Gastroesophageal sphincter (tissue), 4 donors: ENCODE measurements at places on chromosomes 5 and 9. TPM values are rescaled to one million over a fixed set of nuclear protein-coding genes. Genes with fewer than 3 reads are reported as not detected.

DNA sequence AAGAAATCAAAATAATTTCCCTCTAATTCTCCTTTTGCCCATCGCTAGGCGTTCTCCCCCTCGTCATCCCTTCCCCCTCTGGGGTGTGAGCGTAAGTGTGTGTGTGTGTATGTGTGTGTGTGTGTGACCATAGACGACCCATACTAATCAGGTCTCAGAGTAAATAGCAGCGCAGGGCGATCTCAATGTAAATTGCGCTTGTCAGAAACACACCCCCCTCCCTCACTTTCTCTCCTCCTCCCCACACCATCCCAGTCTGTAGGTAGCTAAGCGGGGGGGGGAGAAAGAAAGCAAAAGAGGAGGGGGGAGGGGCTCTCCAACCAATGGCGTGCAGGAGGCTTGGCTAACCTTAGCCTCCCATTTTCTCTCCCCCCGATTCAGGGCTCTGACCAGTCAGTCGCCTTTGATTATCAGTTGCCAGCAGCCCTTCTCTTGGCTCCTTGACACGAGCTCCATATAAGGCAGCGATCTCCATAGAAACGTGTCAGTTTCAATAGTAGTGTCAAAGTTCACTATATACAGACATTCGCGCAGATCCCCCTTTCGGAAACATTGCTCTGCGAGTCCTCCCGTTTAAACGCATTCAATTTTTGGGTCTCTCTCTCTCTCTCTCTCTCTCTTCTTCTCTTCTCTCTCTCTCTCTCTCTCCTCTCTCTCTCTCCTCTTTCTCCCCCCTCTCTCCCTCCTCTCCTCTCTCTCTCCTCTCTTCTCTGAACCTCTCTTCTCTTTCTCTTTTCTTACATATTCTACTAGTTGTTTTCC, at the start of gene NR2F1:
Gene NR2F1, plus strand, starts transcription at position 546 of the 762 bp plus-strand sequence. CDS start 1,802 bp downstream, outside the sequence.
- ATAC-seq, result peak; percentile 68

DNA sequence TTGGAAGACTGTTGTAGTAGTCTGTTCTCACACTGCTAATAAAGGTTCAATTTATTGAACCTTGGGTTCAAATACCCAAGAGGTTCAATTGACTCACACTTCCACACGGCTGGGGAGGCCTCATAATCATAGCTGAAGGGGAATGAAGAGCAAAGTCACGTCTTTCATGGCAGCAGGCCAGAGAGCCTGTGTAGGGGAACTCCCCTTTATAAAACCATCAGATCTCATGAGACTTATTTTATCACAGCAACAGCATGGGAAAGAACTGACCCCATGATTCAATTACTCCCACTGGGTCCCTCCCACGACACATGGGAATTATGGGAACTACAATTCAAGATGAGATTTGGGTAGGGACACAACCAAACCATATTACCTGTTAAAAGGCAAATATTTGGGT, 268.2 kb downstream of the TMEM167A start:
- ATAC-seq, result no peak

DNA sequence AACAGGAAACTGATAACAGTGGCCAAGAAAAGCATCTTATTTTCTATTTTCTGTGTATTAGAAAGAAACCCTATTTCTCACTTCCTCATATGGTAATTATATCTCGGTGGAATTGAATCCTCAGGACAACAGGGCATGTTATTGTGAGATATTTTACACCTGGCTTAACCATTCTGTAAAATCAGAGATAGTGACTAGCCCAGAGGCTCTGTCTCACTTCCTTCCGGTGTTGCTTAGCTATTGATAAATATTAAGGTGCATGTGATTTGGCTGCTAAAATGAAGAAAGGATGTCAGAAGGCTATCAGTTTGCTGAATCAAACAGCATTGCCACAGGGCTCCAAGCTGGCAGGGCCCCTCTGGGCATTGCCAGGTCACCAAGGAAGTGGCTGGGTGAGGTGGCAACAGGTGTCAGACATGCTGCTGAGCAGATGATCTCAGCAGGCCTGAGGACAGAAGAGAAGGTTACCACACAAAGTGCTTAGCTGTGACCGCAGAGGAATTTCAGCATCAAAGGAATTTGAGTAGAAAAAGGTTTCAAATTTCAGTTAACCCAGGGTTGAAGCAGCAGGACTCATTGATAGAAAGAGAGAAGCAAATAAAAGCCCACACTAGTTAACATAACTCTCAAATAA, 330.7 kb downstream of the PDE4D start:
- ATAC-seq, result no peak

GRCh38 chr5:58046371-58046770, 413.5 kb downstream of the PLK2 start:
- no peak for ATAC-seq

DNA sequence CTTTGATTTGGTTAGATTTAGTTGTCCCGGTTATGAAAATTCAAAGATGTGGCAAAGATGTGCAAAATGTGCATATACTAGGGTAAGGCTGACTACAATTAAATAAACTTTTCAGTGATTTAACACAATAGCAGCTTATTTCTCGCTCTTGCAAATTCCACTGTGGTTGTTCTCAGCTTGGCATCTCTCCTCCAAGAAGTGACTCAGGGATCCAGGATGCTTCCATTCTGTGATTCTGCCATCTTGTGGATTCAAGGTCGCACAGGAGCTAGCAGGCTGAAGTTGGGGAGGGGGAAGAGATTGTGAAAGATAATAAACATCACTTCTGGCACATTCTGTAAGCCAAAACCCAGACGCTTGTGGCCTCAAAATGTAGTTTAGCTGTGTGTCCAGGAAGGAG, 60.1 kb upstream of the TGFBR1 start:
- ATAC-seq, result no peak

DNA sequence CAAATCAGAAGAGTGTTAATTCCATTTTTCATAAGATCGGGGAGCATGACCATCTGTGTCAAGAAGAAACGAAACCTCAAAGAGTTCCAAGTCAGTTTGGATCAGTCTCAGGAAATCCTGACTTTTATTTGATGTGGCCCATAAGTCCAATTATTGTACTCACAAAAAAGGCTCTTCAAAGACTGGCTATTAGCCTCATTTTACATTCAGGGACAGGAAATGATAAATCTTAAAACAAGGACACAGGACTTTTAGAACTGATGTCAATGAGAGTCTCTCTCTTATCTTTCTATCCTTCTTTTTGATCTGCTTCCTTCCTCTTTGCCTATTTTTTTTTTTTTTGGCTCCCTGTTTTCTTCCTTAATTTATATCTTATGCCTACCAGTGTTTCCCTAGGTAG, 43.7 kb upstream of the SHOC1 start:
- ATAC-seq, result no peak

GRCh38 chr9:33818847-33819500, 2.0 kb downstream of the UBE2R2 start:
- no peak for ATAC-seq

DNA sequence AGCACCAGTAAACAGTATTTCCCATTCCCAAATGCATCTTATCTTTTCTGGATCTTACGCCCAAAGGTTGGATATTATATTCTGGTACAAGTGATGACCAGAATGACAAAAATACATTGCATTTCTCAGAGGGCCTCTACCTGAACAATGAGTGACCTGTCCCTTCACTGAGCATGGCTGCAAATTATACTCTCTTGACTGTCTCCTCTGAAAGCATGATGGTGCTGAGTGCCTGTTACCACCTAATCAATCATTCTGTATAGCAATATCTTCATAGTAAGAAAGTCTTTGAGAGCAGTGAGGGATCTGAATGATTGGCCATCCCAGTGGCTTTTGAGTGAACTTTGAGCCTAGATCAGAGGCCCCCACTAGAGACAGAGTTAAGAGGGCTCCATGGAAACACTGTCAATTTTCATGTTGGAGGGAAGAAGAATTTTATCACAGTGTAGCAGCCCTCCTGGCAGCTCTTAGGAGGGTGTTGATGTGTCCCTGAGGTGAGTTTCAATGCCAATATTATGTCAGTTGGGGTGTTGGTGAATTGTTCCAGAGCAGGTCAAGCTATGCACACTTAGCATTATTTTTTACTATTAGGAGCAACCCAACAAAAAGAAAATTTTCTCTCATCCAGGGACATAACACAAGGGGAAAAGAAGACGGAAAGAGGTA, 171.7 kb downstream of the MARCHF11 start:
- no peak for ATAC-seq

GRCh38 chr5:143462431-143462830, 58.9 kb upstream of the NR3C1 start:
- no peak for ATAC-seq

DNA sequence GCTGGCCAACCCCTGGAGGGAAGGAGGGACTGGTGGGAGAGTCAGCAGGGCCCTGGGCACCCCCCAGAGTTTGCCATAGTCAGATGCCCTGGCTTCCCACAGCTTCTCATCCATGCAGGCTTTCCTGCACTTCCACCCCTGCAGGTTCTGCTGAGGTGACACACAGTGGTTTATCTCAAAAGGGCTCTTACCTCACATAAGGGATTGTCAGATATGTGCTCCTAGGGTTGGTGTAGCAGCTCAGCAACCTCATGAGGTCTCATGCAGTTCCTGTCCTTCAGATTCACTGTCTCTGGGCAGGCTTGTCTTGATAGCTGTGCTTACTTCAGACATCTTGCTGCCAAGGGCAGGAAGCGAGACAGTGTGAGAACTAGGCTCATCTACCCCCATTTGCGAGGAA, 143.4 kb downstream of the KDM4C start:
- no peak for ATAC-seq

Gene FCN1
- total RNA-seq, result 9.4 TPM

DNA sequence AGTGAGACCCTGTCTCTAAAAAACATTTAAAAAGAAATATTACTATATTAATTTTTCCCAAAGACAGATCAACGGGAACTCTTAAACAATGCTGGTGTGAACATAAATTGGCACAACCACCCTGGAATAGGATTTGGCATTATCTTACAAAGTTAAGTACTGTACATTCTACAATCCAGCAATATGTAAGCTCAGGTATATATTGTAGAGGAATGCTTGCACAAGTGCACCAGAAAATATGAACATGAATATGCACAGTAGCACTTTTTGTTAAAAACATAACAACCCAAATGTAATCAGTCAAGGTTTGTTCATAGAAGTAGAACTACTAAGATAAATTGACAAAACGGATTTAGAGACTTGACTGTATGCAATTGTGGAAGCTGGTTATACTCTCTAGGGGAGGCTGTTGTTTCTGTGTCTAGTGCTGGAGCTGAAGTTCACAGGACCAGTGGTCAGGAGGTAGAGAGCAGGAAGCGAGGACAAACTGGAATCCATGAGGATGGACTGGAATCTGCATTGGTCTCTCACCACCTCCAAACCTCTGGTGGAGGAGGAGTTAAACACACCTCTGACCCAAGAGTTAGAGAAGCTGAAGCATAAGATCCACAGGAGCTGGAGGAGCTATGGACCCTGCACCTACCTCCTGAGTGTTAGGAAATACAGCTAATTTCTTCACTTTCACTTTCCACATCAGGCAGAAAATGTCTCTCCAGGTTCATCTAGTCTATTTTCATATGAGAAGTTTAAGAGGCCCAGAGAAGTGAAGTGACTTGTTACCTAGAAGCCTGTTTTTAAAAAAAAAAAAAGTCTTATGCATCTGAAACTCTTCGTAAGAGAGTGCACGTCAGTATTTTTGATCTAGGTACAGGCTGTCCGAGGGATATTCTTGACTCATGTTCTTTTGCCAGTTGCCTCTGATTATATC, 20.3 kb upstream of the RIC1 start:
- peak; percentile 83 for ATAC-seq

GRCh38 chr5:151720215-151720614, 33.5 kb upstream of the SPARC start:
- ATAC-seq, result no peak

DNA sequence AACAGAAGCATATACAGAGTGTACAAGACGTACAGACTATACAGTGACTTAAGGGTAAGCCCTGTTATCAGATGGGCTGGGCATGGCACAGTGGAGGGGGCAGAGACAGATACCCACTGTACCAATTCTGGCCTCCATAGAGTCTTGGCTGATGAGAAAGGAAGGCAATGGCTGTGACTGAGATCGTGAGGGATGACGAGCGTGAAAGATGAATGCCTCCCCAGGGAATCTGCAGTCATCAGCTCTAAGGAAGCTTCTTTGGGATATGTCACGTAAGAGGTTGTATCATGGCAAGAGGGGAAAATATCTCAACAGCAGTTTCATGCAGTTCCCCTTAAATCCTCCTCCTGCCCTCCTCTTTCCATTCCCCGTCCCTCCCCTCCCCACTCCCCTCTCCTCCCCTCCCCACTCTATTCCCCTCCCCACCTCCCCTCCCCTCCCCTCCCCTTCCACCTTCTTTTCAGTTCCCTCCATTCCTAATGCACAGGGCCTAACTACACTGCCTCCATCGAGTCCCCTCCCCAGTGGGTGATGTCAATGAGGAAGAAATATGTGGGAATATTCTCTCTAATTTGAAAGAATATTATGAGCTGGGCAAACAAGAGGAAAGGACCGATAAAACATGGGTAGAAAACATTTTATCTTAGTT, 226.4 kb upstream of the DAP start:
- ATAC-seq, result no peak

DNA sequence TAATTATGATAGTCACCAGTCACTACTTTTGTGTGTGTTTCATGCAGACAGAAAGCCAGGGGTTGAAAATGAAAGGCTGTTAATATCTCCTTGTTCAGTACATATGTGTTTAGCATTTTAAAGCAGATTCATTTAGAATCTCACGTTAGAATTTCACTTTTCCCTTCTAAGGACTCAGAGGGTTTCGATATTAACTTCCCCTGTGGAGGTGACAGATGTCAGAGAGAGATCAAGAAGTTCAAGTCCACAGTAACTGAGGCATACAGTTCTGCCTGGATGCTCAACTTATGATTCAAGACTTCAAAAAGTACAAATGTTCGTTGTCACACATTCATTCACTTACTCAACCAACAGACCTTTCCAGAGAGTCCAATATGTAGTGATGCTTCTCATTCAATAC, 251.1 kb downstream of the EBF1 start:
- ATAC-seq, result no peak

Gene SPZ1
- total RNA-seq, result not detected

DNA sequence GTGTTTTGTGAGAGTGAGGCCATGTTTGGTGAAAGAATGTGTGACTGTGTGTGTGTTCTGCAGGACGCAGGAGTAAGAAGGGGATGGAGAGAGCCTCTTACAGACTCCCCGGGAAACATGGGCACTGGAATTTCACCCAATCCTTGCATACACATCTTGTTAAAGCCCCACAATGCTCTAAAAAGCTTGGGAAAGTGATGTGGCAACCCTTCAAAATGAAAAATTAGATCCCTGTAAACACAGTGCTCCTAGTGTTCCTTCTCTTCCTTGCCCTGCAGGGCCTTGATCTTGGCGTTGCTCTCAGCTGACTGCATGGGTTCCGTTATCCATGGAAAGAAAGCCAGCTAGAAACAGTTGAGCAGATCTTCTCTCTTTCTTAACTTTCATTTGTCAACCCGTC, 701.7 kb downstream of the SEMA5A start:
- peak; percentile 42 for ATAC-seq

- no peak for ATAC-seq
These were observed 84.7 kb downstream of the CSNK1A1 start for GRCh38 chr5:149466457-149466972.

Gene SPATA31A3
- not detected for total RNA-seq

GRCh38 chr9:12923468-12924009, 148.7 kb downstream of the LURAP1L start:
- ATAC-seq, result peak; percentile 69

Gene GMCL2
- total RNA-seq, result not detected
